Muscle of back (tissue), 13 donors: ENCODE measurements at places on chromosomes 13 and 19.

DNA sequence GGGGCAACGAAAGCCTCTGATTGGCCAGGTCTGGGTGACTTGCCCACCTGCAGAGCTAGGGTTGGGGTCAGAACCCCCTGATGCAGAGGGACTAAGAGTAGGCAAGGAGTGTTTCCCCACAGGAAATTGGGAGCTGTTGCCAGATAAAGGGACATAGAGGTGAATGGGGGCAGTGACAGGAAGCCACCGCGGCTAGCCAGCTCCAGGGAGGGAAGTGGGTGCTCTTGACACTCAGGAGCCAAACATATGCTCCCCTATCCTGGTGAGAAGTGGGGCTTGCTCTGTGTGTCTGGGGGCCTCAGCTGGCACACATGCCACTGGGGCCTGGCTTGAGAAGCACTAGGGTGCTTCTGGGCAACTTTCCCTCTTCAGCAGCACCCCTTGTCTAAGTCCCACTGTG, 26.0 kb downstream of the WDR88 start:
- DNase-seq, result no peak

DNA sequence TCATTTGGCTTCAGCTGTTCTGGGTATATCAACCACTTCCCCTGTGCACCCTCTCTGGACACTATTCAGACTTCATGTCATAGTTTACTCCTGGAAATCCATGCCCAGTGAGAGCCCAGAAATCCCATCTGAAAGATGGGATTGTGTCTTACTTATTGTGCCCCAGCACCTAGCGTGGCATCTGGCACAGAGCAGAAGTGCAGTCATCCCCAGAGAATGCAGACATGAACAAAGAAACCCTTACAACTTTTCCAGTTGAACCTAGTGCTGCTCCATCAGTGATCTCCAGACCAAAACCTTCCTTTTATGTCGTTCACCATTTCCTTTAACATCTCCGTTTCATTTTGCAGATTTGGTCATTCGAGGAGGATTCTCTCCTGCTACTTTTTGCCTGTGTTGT, 60.6 kb downstream of the MBNL2 start:
- no peak for DNase-seq

DNA sequence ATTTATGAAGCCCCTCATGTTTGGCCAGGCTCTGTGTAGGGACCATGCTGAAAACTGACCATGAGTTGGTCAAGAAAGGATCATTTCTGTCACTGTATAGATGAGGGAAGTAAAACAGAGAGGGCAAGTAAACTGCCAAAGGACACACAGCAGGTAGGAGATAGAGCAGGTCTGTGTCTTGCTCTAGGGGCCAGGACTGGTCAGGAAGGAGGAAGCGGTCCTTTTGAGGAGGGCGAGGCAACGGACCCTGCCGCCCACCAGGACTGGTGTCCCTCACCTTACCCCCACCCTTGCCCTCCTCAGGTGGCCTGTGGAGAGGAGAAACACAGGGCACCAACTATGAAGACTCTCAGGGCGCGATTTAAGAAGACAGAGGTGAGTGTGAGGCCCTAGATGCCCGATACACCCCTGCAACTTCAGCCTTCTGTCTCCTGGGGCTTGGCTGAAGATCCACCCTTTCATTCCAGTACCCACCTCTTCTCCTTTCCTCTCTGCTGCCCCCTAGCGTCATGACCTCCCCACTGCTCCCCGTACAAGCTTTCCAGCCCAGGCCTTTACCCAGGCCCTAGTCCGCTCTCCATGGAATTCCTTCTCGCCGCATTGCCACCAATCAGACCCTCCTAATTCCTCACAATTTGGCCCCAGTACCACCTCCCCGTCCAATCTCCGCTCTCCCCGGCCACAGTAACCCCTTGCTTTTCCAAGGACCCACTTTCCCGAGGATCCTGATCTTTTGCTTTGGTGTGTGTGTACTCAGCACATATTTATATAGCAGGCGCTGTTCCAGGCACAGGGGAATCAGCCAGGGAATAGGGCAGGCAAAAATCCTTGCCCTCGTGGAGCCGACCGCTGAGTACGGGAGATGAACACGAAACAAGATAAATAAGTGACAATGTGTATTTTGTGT, 3.9 kb downstream of the ANKRD24 start:
- DNase-seq, result peak; percentile 59

- no peak for DNase-seq
Observed at GRCh38 chr19:14413693-14414181, 5.4 kb downstream of the DDX39A start.

DNA sequence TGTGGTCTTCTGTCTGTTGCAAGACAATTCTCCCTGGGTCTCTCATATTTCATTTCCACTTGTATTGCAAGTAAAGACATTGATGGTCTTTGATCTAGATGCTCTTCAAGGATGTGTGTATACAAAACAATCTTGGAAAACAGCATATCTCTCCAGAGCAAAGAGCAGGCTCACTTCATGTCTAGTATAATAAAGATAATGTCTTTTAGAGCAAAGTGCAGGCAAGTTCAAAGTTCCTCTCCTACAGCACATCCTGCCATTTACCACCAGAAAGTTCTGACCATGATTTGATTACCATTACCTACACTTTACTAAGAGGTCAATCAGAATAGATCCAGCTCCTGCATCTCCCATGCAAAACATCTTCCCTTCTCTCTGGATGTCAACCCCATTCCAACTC, 162.8 kb downstream of the DIAPH3 start:
- DNase-seq, result no peak

- DNase-seq, result no peak
Observed at GRCh38 chr13:110835721-110836604, 78.9 kb downstream of the ANKRD10 start.

- DNase-seq, result no peak
Observed at GRCh38 chr13:114328034-114328433, 13.7 kb downstream of the CHAMP1 start.

GRCh38 chr19:43468354-43469159, 3.1 kb upstream of the LYPD3 start:
- no peak for DNase-seq

DNA sequence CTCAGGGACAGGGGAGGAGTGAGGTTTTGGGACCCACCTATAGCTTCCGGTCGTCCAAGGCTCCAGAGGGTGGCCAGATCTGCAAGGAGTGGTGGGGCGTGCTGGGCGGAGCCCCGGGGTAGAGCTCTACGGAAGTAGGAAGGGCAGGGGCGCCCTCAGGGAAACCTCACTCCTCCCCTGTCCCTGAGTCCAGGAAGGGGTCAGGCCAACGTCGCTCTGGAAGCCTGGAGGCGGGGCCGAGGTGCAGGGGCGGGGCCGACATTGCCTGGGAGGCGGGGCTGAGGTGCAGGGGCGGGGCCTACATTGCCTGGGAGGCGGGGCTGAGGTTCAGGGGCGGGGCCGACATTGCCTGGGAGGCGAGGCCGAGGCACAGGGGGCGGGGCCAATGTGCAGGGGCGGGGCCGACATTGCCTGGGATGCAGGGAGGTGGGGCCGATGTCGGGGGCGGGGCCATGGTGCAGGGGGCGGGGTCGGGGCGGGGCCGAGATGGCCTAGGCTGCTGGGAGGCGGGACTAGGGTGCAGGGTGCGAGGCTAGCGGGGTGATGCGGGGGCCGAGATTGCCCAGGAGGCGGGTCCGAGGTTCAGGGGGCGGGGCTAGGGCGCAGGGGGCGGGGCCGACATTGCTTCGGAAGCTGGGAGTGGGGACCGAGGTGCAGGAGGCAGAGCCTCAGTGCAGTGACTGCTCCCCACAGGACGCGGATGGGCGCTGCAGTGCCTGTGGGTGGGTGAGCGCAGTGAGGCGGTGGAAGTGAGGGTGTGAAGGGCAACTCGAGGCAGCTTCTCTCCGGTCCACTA, 4.9 kb upstream of the PALM start:
- DNase-seq, result peak; percentile 59

- no peak for DNase-seq
Observed at GRCh38 chr13:87868731-87869130, 197.6 kb downstream of the SLITRK5 start.

DNA sequence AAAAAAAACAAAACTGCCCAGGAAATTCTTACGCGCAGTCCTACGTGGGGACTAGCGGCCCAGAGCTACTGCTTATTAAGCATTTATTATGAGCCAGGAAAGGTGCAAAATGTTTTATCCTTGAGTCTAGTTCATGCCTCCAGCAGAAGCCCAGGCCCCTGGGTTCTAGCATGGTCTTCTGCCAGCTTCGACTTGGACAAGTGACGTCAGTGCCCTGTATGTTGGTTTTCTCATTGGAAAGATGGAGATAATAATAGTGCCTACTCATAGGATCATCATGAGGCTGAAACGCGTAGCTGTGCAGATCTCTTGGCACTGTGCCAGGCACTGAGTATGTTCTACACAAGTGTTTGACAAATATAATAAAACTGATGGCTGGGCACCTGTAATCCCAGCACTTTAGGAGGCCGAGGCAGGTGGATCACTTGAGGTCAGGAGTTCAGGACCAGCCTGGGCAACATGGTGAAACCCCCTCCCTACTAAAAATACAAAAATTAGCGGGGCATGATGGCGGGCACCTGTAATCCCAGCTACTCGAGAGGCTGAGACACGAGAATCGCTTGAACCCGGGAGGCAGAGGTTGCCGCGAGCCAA, 12.4 kb upstream of the SULT2B1 start:
- peak; percentile 38 for DNase-seq

GRCh38 chr13:104485571-104485970, 1419.4 kb upstream of the SLC10A2 start:
- no peak for DNase-seq

DNA sequence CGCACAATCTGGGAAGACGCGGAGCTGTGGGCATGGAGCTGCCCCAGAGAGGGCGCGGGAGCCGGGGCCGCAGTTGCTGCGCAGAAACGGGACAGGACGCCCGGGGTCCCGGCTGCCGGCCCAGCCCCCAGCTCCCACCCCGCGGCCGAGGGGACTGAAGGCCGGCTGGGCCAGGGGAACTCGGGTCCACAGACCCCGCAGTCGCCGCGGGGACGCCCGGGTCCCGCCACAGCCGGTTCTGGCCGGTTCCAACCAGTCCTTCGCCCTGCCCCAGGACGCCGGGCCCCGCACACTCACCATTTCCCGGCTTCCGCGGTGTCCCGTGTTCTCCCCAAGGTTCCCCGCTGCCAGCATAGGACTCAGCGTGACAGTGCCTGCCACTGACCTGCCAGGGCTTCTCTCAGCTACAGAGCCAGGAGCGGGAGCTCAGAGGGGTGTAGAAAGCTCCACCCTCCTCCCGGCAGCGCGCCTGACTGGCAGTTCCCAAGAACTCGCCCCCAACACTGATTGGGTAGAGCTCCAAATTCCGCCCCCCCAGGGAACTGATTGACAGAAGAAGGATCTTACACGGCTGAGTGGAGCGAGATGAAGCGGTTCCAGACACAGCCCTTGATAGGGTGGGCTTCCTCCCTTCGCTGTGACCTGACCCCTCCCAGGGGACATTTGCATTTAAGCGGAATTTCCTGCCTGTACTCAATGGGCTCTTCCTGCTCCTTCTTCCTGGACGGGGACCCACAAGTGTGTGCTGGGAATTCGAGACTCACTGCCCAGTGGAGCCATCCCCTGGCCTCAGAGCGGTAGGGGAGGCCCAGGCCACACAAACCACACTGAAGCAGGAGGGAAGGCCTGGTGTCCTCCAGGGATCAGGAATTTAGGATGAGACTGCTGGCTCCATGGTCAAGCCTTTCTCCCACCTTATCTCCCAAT, at the start of gene ZNF442:
Gene ZNF442, minus strand, starts transcription at position 448 of the 927 bp plus-strand sequence. CDS start 2,052 bp downstream, outside the sequence.
- DNase-seq, result peak; percentile 97

- peak; percentile 91 for DNase-seq
Observed at GRCh38 chr19:23075031-23075733, 41.6 kb upstream of the ZNF730 start.

DNA sequence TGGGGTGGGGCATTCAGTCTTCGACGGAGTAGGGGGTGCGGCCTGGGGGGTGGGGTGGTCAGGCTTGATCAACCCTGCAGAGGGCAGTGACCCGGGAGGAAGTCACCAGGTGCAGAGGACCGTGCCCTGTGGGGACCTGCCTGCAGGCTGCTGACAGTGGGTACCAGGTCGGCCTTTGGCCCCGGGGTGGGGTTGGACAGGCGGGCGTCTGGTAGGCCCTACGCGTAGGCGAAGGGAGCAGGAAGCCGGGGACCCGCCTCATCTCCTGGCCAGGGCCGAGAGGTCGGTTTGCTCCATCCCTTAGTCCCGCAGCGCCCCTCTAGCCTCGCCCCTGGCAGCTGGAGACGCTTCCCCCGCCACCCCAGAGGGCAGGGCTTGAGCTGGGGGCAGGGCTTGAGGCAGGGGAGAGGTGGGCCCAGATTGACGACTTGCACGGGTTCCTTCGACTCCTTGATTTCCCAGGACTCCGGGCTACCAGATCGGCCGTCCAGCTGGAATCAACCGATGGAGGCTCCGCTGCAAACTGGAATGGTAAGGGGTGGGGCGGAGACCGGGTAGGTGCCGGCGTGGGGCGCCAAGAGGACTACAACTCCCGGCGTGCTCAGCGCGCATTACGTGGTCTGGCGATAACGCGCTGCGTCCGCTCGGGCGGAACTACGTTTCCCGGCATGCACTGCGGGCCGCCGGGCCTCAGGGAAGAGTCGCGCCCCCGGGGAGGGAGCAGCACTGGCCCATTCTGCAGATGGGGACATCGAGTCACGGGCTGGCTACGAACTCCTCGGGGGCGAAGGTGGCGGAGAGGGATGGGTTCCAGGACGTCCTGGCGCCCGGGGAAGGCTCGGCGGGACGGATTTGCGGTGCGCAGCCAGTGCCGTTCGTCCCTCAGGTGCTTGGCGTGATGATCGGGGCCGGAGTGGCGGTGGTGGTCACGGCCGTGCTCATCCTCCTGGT, at the start of gene PNPLA6:
Gene PNPLA6, plus strand, starts transcription at position 671 of the 951 bp plus-strand sequence. Its CDS starts 72 bp downstream, at position 743.
- DNase-seq, result peak; percentile 94

GRCh38 chr13:54934121-54934520, 1905.5 kb downstream of the OLFM4 start:
- no peak for DNase-seq

DNA sequence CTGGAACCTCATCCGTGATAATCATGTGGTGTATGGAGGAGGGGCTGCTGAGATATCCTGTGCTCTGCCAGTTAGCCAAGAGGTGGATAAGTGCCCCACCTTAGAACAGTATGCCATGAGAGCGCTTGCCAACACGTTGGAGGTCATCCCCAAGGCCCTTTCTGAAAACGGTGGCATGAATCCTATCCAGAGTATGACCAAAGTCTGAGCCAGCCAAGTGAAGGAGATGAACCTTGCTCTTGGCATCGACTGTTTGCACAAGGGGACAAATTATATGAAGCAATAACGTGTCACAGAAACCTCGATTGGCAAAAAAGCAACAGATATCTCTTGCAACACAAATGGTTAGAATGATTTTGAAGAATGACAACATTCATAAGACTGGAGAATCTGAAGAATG, 251.2 kb upstream of the OBI1 start:
- DNase-seq, result no peak

DNA sequence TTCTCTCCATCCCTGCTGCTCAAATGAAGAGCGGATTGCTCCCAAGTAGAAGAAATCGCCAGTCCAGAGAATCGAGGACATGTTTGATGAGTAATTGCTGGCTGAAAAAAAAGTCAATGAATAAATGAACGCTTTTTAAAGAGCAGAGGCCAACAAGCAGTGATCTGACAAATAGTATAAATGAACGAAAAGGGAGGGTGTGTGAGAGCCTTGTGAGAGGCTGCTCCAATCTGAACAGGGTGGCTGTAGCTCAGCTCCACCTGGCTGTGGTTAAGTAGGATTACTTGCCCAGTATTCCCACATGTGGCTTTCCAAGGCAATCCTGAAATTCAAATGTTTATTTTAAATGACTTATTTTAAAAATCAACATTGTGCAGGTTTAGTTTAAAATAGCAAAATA, 117.1 kb downstream of the TSHZ3 start:
- no peak for DNase-seq

GRCh38 chr13:77503398-77503797, 32.1 kb upstream of the SCEL start:
- DNase-seq, result no peak

- DNase-seq, result no peak
Observed at GRCh38 chr13:48220592-48220980, 12.4 kb upstream of the ITM2B start.

GRCh38 chr19:54422136-54422535, 6.9 kb downstream of the TTYH1 start:
- DNase-seq, result no peak
